ENCODE measurements at places on chromosomes 16 and 17. TPM values are rescaled to one million over a fixed set of nuclear protein-coding genes. Genes with fewer than 3 reads are reported as not detected.

- no peak for DNase-seq
Measured at GRCh38 chr16:79811541-79811940, 211.0 kb upstream of the MAF start.

DNA sequence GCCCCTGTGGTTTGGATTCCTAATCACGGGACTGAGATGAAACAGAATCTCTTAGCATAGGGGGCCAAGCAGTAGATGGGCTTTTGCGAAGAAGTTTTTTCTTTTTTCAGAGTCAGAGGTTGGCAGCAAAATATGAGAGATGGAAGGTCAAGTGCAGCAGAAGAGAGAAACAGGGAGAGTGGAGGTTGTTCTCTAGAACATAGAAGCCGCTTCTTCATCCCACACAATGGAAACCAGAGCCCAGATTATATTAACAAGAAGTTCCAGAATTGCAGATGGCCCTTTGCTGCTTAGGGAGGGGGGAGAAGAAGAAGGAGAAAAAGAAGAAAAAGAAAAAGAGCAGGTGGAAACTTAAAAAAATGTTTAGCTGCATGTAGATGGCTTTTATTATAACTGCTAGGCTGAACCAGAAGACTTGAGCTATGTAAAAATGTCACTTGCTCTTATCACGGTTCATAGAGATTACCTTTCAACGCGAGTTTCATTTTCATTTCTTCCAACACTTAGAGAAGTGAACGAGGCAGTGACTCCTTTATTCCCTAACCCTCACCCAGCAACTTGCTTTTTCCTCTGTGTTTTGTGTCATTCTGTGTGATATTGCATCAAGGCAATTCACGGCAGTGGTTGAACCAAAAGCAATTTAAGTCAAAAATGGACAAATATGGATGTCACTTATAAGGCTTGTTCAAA is 737.5 kb downstream of the WWOX start:
- DNase-seq: no peak

GRCh38 chr17:81109957-81110356 is 55.4 kb upstream of the PVALEF start:
- DNase-seq: no peak

GRCh38 chr16:55530316-55530856 is 21.5 kb downstream of the LPCAT2 start:
- no peak for DNase-seq

GRCh38 chr16:84141143-84141670 is 3.8 kb downstream of the HSDL1 start:
- DNase-seq: no peak

Gene SLC7A6
- 48.7 TPM for total RNA-seq

Gene STH
- not detected for total RNA-seq
